ENCODE measurements at places on chromosomes 7 and 10.

GRCh38 chr7:3367261-3367660 is 66.2 kb downstream of the SDK1 start:
- no peak for DNase-seq

- no peak for DNase-seq
Observed at GRCh38 chr10:80170641-80171040, 34.7 kb downstream of the ANXA11 start.

DNA sequence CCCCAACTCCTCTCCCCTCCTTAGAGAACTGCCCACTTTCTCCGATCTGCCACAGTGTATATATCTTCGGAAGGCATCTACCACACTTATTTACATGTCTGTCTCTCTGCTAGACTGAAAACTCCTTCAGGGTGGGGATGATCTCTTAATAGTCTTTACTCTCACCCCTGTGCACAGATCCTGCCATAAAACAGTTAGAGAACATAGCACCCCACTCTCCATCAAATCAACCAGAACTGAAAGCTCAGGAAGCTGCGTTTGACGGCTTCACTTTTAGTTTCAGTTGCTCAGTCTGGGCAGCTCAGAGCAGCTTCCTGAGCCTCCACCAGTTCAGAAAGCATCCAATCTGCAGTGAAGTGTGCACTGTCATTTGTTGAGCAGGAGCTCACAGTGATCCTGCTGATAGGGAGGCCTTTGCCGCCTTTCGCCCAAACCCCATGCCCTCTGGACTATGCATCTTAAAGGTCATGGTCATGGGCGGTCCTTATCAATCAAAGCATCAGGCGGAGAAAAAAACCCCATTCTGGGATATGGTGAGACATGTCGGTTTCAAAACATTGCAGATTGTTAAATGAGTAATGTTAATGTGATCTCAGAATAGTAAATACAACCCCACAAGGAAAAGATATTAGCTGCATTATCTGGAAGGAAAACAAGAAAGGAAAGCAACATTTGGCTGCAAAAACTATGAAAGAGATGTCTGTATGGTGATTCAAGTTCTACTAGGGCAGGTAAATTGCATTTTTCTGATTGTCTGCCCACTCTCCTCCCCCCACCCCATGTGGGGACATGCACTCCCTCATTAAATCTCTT is 167.1 kb upstream of the ADO start:
- DNase-seq: peak; percentile 66

GRCh38 chr7:39720586-39720985 is 97.2 kb downstream of the RALA start:
- DNase-seq: no peak

DNA sequence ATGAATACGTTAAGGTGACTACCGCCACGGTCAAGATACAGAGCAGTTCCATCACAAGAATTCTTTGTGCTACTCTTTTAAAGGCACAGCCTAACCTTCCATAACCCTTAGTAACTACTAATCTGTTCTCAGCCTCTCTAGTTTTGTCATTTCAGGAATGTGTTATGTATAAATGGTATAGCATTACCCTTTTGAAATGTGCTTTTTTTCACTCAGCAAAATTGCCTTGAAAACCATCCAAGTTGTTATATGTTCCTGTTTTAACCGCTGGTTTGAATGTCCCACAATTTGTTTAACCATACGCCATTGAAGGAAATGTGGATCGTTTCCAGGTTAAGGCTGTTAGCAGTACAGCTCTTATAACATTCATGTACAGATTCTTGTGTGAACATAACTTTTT is 32.0 kb downstream of the WAC start:
- no peak for DNase-seq

DNA sequence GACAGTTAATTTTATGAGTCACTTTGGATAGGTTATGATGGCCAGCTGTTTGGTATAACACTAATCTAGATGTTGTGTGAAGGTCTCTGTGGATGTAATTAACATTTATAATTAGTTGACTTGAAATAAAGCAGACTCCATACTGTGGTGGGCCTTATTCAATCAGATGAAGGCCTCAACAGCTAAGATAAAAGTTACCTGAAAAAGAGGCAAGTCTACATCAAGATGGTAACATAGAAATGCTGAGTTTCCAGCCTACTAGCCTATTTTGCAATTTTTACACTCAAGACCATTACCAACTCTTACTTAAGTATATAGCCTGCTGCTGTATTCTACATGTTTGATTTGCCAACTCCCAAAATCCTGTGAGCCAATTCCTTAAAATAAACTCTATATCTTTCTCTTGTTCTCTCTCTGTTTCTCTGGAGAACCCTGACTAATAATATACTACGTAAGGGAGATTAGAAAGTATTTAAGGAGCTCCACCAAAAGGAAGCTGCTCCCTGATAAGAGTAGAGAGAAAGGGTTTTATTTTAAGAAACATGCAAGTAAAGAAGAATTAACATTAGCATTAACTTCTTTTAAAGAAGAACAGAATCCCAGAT is 42.7 kb downstream of the ZNF438 start:
- no peak for DNase-seq

DNA sequence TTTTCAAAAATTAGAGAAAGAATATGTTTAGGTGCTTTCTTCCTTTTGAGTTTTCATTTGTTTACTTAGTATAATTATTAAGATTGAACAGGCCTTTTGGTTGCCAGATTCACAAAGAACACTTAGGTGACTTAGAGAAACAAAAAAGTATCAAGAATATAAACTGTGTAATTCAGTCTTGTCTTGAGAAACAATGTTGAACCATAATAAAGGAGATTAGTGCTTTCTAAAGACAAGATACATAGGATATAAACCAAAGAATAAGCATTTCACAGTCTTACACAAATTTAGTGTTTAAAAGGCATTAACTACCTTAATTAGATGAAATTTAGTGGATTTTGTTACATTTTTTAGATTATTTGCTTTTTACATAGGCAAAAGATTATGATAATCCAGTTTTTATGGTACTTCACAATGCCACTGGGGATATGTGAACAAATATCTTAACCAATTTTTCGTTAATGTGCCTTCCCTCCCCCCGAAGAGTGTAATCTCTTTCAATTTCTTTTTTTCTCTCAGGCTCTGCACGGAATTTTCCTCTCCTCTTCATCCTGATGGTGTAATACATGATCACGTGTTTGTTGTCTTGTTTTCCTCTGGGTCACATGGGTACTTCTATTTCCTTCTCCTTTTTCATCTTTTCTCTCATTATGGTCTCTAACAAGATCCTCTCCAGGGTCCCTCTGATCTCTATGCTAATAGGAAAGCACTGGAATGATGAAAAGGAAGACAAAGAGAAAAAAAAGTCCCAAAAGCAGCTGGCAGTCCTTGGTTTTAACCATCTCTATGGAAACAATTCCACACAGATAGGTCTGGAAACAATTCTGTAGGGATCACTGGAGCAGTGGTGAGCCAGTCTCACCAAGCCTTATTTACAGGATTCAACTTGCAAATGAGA is 3.7 kb upstream of the HNRNPH3 start:
- no peak for DNase-seq

GRCh38 chr7:98322331-98323270 is 41.1 kb downstream of the BRI3 start:
- DNase-seq: no peak

- no peak for DNase-seq
Observed at GRCh38 chr10:48598936-48599829, 5.7 kb downstream of the ARHGAP22 start.

DNA sequence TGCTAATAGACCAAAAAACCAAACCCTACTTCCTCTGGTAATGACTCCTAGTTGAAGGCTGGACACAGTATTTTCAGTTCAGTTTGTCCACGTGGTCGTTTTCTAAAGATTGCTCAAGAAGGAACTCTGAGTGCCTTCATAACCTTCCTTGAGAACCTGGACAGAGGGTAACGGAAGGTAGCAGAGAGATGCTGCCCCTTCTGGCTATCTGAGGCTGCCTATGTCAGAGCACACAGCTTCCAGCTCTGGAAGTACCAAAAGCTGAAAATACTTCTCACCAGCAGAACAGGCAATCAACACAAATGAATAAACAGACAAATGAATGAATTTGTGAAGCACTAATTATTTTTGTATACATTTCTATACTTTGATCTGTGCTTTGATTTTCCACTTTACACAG is 85.2 kb downstream of the AMPH start:
- no peak for DNase-seq

DNA sequence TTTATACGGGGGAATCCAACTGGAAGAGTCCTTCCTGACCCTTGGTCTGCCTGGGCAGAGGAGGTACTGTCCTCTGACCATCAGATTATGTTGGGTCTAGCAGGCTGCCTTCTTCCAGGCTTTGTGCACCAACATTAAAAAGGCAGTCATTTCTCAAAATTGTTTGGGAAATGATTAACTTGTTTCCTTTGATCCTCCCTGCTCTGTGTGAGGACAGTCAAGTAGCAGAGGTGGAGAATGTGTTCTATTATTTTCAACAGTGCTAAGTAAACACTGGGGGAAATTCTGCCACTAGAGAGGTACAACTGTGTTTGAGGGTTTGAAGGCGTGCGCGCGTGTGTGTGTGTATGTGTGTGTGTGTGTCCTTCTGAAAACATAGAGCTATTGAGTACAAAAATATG is 20.6 kb downstream of the ACSL5 start:
- no peak for DNase-seq

DNA sequence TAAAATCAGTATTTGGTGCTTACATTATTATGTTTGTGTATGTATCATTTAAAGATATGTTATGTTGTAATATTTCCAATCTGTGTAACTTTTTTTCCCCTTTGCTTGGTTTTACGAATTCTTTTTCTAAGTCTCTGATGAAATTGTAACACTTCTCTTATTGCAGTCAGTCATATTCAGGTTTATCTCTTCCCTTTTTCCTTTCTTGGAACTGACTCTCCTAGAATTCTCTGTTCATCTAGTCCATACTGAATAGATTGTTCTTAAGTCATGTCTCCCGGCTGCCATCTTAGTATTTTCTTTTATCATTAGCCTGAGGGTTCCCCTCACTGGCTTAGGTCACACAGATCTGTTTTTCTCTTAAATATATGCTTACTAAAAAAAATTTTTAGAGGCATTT is 44.6 kb downstream of the PHTF2 start:
- DNase-seq: no peak

- no peak for DNase-seq
Observed at GRCh38 chr7:84324136-84324630, 129.6 kb upstream of the SEMA3A start.

- DNase-seq: no peak
Observed at GRCh38 chr7:3781607-3782006, 480.6 kb downstream of the SDK1 start.

DNA sequence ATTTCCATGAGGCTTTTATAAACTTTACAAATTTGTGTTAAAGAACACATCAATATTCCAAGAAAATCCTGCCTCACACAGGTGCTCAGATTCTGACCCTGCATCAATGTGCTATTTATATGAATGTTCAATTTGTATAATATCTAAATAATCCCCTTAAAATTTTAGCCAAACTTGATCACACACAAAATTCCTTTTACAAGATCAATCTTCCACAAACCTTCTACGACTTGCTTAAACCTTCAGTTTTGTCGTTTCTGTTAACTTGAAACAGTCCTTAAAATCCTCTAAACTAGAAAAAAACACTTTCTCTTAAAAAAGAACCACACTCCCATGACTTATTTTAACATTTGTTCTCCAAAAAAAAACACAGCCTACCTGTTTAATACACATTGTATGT is 20.2 kb upstream of the TRPV6 start:
- no peak for DNase-seq

DNA sequence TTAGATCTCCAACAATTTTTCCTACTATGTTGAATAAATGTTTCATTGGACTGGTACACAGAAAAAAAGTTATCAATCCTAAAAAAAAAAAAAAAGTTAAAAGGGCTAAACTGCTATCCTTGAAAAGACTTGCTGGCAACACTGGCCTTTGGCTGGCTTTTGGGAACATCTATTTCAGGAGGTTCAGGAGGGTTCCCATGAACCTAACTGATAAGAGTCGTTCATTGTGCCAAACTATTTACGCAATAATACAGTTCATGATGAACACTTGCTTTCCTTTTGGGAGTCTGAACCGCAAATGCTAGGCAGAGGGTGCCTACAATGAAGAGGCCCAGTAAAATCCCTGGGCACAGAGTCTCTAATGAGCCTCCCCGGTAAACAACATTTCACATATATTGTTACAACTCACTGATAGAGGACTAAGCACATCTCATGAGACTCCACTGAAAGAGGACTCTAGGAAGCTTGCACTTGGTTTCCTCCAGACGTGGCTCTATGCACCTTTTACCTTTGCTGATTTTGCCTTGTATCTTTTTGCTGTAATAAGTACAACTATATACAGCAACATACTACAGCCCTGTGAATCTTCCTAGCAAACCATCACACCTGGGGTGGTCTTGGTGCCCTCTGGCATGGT is 45.0 kb downstream of the ZFAND4 start:
- no peak for DNase-seq

DNA sequence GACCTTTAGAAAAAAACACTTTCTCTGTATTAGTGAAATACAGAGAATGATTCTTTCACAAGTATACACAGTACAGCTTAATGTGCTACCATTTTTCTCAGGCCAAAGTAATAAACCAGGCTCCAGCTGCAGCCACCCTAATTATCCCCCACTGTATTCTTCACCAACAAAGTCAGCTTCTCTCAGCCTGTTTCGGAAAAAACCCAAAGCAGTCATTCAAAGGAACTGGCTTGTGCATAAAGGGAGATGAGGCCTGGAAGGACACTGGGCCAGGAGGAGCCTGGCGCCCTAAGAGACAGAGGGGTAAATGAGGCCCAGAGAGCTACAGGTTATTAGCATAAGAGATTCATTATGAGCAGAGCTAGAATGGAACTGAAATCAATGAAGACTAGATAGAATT is 9.2 kb downstream of the USP54 start:
- DNase-seq: no peak

- DNase-seq: no peak
Observed at GRCh38 chr7:29980151-29980550, 9.4 kb downstream of the SCRN1 start.

GRCh38 chr10:7766241-7766640 is 21.6 kb downstream of the KIN start:
- DNase-seq: no peak

GRCh38 chr7:101511965-101512364 is 117.1 kb downstream of the MYL10 start:
- DNase-seq: no peak

DNA sequence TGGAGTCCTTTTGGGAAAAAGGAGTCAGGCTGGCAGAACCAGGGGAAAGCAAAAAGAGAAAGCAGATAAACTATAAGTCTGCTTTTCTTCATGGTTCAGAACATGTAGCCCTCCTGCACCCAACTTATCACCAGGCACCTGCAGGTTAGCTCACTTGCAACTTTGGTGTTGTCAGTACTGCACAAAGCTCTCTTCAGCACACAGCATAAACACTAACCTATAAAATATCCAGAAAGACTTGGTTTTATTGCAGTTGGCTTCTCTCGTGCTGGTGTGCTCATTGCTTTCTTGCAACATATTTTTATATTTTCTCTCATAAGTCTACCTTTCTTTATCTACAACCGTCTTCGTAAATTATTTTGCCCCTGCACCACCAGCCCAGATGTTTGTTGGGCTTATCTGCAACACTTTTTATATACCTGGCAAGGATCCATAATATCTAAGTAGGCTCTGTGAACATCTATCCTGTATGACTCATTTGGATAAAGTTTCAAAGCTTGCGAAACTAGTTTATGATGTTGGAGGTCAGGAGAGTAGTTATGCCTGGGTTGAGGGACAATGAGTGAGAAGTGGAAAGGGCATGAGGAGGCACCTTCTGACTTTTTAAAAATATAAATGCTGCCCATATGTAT is 164.6 kb downstream of the ANKRD30A start:
- DNase-seq: no peak

- no peak for DNase-seq
Observed at GRCh38 chr7:33986451-33986850, 81.1 kb downstream of the BMPER start.
